ENCODE measurements at places on chromosomes 2 and 18. TPM values are rescaled to one million over a fixed set of nuclear protein-coding genes. Genes with fewer than 3 reads are reported as not detected.

- no peak for DNase-seq
These were observed 296.2 kb downstream of the SLC8A1 start for GRCh38 chr2:40155728-40156127.

- no peak for DNase-seq
These were observed 7.2 kb downstream of the PSMD14 start for GRCh38 chr2:161315380-161315779.

DNA sequence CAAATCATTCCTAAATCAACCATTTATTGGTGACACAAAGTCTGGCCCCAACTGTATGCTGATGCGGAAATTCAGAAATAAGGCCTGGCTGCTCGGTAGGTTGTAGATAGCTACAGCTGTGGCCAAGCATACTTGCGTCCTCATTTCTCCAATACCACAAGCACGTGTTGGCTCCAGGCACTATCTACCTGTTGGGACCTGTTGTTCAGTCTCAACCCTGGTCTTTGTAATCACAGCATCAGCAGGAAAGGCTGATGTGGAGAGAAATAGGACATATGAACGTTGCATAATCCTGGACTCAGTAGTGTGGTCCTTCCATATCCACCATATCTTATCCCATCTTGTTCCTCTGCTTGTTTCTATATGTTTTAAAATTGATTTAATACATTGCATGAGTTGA, 212.6 kb downstream of the PMAIP1 start:
- DNase-seq: no peak

- DNase-seq: no peak
These were observed 270.9 kb downstream of the TTC32 start for GRCh38 chr2:19630921-19631320.

- DNase-seq: no peak
These were observed 219.1 kb upstream of the STK17B start for GRCh38 chr2:196390243-196391148.

- no peak for DNase-seq
These were observed 32.3 kb downstream of the BABAM2 start for GRCh38 chr2:27922842-27923241.

GRCh38 chr2:187768995-187769394, 214.8 kb upstream of the TFPI start:
- no peak for DNase-seq

DNA sequence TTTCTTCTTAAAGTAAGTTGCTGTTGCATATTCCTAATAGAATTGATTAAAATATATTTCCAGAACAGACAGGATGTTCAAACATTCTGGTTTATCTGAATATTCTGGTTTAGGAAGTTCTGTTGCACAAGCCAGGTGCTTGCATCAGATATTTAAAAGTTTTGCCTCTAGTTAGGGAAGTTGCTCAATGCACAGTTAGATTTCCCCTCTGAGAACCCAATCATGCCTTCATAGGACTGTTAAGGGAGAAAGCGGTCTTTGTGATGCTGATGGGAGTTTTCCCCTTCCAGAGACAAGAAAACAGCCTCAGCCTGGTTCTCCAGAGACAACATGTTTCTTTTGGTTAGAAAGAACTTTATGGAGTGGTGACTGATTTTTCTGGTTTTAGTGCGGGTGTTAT, 65.6 kb upstream of the REV1 start:
- DNase-seq: no peak

- no peak for DNase-seq
These were observed 309.3 kb upstream of the MEX3C start for GRCh38 chr18:51506811-51507210.

DNA sequence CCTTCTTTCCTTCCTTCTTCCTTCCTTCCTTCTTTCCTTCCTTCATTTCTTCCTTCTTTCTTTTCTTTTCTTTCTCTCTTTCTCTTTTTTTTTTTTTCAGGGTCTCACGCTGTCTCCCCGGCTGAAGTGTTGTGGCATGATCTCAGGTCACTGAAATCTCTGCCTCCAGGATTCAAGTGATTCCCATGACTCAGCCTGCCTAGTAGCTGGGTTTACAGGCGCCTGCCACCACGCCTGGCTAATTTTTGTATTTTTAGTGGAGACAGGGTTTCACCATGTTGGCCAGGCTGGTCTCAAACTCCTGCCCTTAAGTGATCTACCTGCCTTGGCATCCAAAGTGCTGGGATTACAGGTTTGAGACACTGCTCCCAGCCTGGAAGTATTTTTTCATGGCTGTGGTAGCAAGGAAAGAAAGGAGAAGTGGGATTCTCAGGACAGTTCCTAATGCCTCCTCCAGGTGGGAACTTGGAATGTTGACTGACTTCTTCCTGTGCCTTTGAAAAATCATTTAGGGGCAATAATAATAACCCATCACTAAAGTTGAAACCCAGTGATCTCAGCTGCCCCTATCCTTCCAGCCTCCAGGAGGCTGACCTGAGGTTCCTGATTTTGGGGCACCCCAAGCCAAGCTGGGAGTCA, 89.3 kb upstream of the CELF4 start:
- no peak for DNase-seq

DNA sequence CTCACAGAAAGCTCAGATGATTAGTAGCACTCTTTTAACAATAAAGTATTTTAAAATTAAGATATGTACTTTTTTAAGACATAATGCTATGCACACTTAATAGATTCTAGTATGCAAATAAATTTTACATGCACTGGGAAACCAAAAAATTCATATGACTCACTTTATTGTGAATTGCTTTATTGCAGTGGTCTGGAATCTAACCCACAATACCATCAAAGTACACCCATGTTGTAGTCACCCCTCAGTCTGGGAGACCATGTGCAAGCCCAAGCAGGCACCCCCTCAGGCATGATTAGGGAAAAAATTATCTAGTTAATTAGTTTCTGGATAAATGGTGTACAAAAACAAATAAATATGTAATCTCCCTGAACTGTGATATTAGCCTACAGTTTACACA, 649.0 kb upstream of the HS6ST1 start:
- DNase-seq: no peak

- DNase-seq: no peak
These were observed 24.0 kb downstream of the MYO7B start for GRCh38 chr2:127559454-127559853.

- DNase-seq: no peak
These were observed 355.6 kb downstream of the PAX3 start for GRCh38 chr2:221943076-221943810.

GRCh38 chr18:51655327-51655698, 457.8 kb upstream of the MEX3C start:
- DNase-seq: no peak

DNA sequence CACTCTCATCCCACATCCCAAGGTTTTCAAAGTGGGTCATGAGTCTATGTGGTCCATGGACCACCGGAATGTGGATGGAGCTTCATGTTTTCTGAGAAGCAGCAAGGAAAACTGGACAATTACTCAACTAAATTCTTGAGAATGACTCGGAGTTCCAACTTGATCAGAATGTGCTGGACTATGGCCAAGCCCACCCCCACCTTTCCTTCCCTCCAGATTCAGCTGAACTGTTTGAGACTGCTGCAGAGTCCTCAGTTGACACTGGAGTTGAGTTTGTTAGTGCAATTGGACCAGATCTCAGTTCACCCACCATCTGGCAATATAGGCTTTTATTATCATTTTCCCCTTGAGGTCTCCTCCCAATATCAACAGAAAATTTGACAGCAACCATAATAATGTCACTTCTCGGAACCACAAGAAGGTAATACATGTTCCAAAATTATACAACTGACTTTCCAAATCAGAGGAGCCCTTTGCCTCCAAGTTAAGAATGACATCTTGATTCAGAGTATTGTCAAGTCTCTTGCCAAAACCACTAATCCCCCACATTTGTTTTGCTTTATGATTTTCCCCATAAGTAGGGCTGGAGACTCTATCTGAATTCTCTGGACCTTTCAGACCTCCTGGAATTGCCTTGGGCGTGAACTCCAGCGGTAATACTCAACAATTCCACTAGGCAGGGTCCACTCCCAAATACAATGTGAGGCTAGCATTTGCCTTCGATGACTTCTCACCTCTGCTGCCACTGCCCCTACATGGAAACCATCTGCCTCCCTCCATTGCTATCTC, 8.8 kb downstream of the COL4A4 start:
- DNase-seq: no peak

- DNase-seq: peak; percentile 38
These were observed 9.8 kb downstream of the CAVIN2 start for GRCh38 chr2:191836853-191837769.

DNA sequence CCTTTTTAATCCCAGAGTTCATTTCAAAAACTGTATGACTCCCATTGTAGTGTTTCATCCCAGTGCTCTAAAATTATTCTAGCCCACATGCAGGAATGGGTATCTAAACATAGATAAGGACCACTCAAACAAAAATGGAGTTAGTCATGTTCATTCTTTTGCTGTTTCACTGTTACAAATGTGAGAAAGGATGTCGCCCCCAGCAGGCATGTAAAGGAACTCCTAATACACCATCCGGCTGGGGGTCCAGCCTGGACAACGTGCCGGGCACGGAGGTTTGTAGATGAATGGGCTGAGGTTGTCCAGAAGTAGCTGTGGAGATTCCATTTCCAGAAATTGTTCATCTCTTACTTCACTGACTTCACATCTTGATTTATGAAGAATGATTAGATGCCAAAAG, 101.9 kb upstream of the RAB12 start:
- DNase-seq: peak; percentile 34

- DNase-seq: peak; percentile 51
These were observed 701.1 kb upstream of the ZEB2 start for GRCh38 chr2:145221032-145221431.

DNA sequence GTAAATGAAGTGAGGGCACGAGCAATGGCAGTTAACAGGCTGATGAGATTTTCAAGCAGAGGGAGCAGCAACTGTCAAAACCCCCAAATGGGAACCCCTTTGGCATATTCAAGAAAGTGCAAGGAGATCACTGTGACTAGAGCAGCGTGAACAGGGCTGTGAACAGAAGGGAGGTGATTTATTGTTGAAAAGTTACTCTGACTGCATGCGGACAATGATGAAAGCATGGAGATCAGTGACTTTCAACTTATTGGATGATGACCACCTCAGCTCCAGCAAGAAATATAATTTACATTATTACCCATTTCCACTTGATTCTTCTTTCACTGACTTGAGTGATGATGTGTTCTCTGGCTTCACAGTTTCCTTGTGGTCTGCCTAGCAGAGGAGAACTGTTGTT, 187.8 kb upstream of the BOD1L2 start:
- DNase-seq: no peak

DNA sequence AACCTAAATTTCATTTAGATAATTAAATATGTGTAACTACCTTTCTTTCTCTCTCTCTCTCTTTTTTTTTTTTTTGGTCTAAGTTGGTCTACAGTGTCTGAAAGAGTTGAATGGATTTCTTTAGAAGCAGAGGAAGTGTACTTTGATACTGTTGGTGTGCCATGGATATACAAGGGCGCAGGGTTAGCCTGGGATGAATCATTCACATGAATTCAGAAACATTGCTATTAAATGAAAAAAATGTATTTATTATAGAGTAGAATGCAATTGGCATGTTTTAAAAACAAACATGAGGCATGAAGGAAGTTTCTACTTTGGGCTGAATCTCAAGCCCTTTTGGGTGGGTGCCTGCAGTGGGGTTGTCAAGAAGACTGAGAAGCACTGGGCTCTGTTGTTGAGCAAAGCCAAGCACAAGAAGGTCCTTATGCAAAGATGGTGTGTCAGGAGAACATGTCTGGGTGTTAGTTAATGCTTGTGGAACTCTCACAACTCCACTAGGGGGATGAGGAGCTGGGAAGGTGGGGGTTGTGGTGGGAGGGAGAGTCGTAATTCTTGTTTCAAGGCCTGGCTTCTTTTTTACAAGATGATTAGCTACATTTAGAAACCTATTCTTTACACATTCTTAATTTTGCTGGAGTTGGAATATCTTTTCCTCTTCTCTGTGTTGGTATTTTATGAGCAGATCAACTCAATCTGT, 57.9 kb downstream of the LYPD6 start:
- DNase-seq: no peak

DNA sequence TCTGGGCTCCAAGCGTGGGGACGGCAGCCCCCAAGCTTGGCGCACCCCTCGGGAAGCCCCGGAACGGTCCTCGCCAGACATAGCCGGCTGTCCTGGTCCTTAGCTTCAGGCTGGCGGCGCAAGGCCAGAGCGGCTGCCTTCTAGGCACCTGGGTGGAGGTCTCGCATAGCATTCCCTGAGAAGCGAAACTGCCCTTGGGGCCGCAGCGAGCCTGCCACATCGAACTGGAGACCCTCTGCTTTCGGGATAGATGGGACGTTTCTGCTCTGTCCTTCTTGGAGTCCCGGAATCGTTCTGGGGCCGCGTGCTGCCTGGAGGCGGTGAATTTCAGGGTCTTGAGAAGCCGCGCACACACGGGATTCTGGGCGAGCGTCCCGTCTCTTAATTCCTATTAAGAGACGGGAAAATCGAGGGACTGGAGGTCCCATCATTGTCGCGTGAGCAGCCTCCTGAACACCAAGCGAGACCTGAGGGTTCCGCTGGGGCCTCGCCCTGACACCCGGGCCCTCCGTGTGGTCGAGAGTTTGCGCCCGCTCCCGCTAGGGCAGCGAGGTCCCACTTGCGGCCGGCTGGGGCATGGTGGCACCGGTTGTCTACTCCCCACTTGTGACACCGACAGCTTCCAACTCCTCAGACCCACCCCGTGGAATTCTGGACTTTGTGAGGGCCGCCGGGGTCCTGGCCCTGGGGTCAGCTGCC, 9.7 kb upstream of the EN1 start:
- DNase-seq: no peak

- peak; percentile 55 for DNase-seq
These were observed 15.2 kb downstream of the SRBD1 start for GRCh38 chr2:45595721-45596435.

DNA sequence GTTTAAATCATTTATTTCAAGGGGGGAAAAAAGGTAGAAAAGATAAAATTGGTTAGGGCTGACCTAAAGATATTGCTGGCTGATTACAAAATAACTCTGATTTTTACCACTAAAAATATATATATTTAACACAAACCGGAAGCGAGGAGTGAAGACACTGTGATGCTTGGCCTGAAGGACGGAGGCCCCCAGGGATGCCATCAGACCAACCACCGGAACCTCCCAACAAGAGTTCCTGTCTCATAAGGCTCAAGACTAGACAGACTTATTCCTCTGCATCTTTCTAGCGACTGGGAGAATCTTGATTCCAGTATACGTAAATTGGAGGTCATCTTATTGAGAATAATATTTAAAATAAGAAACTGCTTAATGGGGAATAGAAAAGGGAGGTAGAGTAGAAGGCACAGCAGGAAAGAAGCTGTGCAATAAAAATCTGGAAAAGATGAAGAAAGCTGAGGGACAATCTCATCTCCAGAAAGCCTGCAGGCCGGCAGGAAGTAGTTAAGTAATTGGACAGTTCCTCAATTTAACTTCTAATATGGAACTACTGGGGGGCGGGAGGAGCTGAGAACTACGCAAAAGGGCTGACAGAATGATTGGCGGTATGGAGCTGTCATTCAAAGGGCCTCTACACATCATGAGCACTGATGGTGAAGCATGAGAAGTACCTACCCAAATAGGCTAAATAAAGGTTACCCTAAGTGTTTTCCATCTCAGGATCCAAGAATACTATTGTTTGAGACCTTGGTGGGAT, 91.1 kb downstream of the DTNB start:
- DNase-seq: no peak

The ANKRD62 gene
- total RNA-seq: not detected

The GPBAR1 gene
- not detected for total RNA-seq

The RTTN gene
- 23.9 TPM for total RNA-seq

The SRD5A2 gene
- not detected for total RNA-seq

The NOSTRIN gene
- 4.5 TPM for total RNA-seq

The LOXHD1 gene
- total RNA-seq: 0.05 TPM

The CCL20 gene
- 1.0 TPM for total RNA-seq

The IL1RL2 gene
- total RNA-seq: 0.09 TPM

All from dermis blood vessel endothelial cell (primary cell).